Activated T-helper 1 cell treated with anti-CD3 and anti-CD28 coated beads, Interleukin-12 subunit alpha, Interleukin-12 subunit beta, Interleukin-2, Interleukin-4 antibody, amounts not matched to agents 30 ng/mL and 10 ng/mL and 1 ng/mL, durations not matched to agents 14 hours and 24 hours and 36 hours (primary cell): ENCODE measurements at places on chromosomes 4 and X. TPM values are rescaled to one million over a fixed set of nuclear protein-coding genes. Genes with fewer than 3 reads are reported as not detected.

DNA sequence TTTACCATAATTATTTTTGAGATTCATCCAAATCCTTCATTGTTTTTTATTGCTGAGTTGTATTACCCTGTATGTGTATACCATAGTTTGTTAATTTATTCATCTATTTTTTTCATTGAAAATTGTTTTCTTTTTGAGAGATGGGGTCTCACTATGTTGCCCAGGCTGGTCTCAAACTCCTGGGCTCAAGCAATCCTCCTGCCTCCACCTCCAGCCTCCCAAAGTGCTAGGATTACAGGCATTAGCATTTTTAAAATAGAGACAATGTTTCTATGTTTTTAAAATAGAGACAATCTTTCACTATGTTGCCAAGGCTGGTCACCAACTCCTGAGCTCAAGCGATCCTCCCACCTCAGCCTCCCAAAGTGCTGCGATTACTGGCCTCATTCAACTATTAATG, 1.6 kb upstream of the MAGIX start:
- no peak for DNase-seq

GRCh38 chr4:44326741-44327140, 121.9 kb downstream of the KCTD8 start:
- no peak for DNase-seq

PGAM4 gene
- 0.39 and 0.47 TPM in 2 replicates for total RNA-seq

GRCh38 chr4:53365121-53365485, 758 bp downstream of the SCFD2 start:
- no peak for DNase-seq

DNA sequence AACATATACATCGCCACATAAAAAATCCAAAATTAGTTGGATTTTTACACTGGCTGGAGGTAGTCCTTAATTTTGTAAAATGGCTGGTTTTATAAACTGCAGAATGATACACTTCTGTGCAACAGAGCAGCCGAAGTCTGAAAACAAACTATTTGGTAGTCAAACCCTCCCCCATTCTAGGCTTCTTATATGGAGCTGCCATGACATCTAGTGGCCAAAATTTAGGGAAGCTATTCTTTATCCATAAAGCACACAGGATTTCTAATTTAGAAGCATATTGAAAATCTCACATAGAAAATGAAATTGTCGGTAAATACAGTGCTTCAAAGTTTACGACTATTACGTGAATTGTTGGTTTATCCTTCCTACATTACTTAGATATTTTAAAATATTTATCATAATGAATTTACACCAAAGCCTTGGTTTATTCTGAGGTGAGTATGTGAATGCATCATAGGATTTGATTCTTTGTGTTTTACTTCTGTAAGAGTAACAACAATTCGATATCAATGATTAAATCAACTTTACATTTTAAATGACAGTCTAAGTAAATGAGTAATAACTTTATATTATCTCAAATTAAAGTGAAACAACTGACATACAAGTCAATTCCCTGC, 113.4 kb upstream of the FAM241A start:
- DNase-seq, result no peak

DNA sequence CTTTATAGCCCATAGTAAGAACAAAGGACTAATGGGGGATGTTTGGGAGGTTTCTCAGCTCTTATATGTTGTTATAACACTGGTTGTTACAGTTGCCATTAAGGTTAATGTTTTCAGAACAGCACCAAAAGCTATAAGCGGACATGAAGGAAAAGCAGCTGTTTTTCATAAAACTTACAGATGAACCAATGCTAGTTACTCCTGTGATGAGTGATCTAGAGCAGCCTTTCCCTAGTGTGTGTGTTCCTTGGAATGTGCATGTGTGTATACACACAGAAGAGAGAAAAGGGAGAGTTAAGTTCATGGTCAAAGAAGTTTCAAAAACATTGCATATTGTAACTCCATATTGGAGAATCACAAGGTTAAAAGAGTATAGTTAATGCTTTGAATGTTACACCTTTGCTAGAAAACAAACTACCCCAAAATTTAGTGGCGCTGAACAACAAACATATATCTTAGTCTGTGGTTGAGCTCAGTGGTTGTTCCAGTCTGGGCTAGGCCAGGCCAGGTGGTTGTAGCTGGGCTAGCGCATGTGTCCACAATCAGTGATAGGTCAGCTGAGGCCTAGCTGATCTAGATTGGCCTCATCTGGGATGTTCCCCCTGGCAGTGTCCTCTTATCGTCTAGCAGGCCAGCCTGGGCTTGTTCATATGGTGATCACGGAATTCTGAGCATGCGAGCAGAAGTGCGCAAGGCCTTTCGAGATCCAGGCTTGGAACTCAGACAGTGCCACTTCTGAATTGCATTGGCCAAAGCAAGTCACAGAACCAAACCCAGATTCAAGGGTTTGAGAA, 151.0 kb downstream of the NHS start:
- DNase-seq, result no peak

- DNase-seq, result no peak
These were observed 67.9 kb downstream of the TMLHE start for GRCh38 chrX:155544881-155545280.

DNA sequence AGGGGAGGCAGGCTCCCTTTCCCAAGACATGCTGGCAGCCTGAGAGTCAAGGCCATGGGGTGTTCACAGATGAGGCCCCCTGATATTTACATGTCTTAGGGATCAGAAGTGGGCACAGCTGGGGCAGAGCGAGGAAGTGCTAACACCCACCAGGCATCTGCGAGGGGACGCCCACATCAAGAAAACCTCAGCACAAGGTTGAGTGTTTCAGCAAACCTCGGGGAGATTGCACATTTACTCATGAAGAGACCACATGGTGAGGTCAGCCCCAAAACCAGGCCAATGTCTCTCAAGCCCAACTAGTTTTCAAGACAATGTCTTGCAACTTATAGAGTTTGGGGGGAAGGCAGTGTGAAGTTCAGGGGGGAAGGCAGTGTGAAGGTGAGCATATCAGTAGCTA, 55.2 kb downstream of the CLNK start:
- no peak for DNase-seq

EFHC2 gene
- not detected in 2 replicates for total RNA-seq

DNA sequence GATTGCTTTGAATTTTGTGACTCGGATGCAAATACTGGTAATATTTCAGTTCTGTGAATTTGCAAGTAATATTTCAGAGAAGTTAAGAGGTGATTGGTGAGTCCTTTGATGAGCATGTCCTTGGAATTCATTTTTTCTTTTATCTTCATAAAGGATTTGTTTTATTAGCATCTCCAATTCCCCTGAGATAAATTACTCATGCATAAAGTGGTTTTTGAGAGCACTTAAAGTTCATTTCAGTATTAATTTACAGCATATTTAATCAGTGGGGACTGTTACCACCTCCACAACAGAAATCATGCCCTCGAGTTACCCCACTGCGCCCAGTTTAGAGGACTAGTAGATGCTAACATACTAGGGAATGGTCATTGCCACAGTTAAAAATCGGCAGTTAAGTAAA, 65.0 kb downstream of the ZFX start:
- DNase-seq, result no peak

SLITRK4 gene
- total RNA-seq, result not detected in 2 replicates

GRCh38 chrX:102975016-102975415, 37.9 kb downstream of the RAB40AL start:
- no peak for DNase-seq
